ENCODE measurements at places on chromosomes 3 and 15.
A peak's percentile ranks its signal among the peaks of the same experiment; 100 is the strongest.

GRCh38 chr15:96058103-96058851, 272.2 kb upstream of the NR2F2 start:
- DNase-seq, result no peak
- H3K4me3 ChIP-seq, result no peak overlapping the region
- H3K36me3 ChIP-seq, result no peaks in the 10 kb centered on the region

GRCh38 chr3:94069194-94069813, 6.4 kb downstream of the NSUN3 start:
- no peaks in the 10 kb centered on the region for H3K36me3 ChIP-seq
- no peak for DNase-seq
- H3K4me3 ChIP-seq, result no peak overlapping the region

- H3K4me3 ChIP-seq, result no peak overlapping the region
- H3K4me1 ChIP-seq, result no peaks in the 10 kb centered on the region
- no peak overlapping the region for H3K27ac ChIP-seq
- no peaks in the 10 kb centered on the region for H3K36me3 ChIP-seq
Measured at GRCh38 chr3:31974471-31974870, 6.6 kb downstream of the OSBPL10 start.

- no peak overlapping the region for H3K4me3 ChIP-seq
- no peaks in the 10 kb centered on the region for H3K4me1 ChIP-seq
- H3K27ac ChIP-seq, result no peak overlapping the region
- no peaks in the 10 kb centered on the region for H3K36me3 ChIP-seq
- no peak for DNase-seq
- H3K27me3 ChIP-seq, result no peaks in the 10 kb centered on the region
Measured at GRCh38 chr3:170563712-170564423, 22.0 kb downstream of the SLC7A14 start.

DNA sequence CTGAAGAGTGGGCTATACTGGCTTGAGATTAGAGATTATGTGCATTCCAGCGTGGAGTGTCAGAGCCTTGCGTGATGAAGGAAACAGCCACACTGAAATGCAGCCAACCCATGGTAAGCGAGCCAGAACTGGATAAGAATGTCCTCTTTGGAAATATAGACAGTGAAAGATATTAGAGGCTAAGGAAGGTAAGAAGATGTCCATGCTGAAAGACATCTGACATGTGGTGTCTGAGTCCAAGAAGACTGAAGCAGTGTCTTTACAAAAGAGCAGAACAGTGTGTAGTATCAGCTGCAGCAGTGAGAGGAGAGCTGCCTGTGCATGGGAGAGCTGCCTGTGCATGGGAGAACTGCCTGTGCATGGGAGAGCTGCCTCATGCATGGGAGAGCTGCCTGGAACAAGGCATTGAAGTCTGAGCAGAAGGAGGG, 672.2 kb downstream of the DIPK2A start:
- H3K27me3 ChIP-seq, result no peaks in the 10 kb centered on the region
- no peak for DNase-seq
- H3K4me3 ChIP-seq, result no peak overlapping the region
- peaks cover 5% of the 10 kb centered on the region for H3K4me1 ChIP-seq

DNA sequence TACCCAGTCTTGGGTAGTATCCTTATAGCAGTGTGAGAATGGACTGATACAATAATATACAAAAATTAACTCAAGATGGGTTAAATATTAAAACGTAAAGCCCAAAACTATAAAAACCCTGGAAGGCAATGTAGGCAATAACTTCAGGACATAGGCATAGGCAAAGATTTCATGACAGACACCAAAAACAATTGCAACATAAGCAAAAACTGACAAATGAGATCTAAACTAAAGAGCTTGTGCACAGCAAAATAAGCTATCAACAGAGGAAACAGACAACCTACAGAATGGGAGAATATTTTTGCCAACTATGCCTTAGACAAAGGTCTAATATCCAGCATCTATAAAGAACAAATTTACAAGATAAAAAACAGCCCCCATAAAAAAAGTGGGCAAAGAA, 204.8 kb upstream of the CCDC54 start:
- H3K4me1 ChIP-seq, result no peaks in the 10 kb centered on the region
- H3K4me3 ChIP-seq, result no peak overlapping the region
- no peaks in the 10 kb centered on the region for H3K36me3 ChIP-seq
- no peak overlapping the region for H3K27ac ChIP-seq

DNA sequence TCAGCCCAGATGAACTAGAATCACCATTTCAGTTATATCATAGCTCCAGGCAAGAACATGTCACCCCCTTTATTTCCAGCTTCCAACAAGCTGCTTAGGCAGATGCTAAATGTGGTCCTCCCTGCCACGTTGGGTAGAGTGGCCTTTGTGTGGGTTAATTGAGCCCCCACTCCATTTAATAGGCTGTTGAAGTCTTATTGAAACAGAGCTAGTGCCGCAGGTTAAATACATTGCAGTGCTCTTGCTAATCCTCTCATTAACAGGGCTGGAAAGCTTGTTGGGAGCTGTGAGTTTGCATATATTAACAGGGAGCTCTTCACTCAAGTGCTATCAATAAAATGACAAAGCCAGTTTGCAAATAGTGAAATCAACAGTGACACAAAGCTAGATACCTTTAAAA, 248.4 kb upstream of the CMC1 start:
- H3K4me3 ChIP-seq, result no peak overlapping the region
- no peaks in the 10 kb centered on the region for H3K27me3 ChIP-seq
- H3K4me1 ChIP-seq, result no peaks in the 10 kb centered on the region
- no peak for DNase-seq
- H3K27ac ChIP-seq, result no peak overlapping the region

- no peaks in the 10 kb centered on the region for H3K4me1 ChIP-seq
- no peak overlapping the region for H3K27ac ChIP-seq
- no peaks in the 10 kb centered on the region for H3K36me3 ChIP-seq
- no peaks in the 10 kb centered on the region for H3K27me3 ChIP-seq
Measured at GRCh38 chr3:4241595-4242170, 61.5 kb upstream of the SETMAR start.

GRCh38 chr3:73796382-73796781, 171.6 kb upstream of the PDZRN3 start:
- H3K36me3 ChIP-seq, result no peaks in the 10 kb centered on the region
- no peak overlapping the region for H3K4me3 ChIP-seq
- no peak for DNase-seq
- H3K4me1 ChIP-seq, result peaks cover 16% of the 10 kb centered on the region
- no peaks in the 10 kb centered on the region for H3K27me3 ChIP-seq
- H3K27ac ChIP-seq, result no peak overlapping the region

GRCh38 chr3:118199044-118199443, 835.6 kb downstream of the IGSF11 start:
- no peaks in the 10 kb centered on the region for H3K27me3 ChIP-seq
- no peaks in the 10 kb centered on the region for H3K36me3 ChIP-seq
- no peak for DNase-seq
- H3K27ac ChIP-seq, result no peak overlapping the region
- H3K4me1 ChIP-seq, result no peaks in the 10 kb centered on the region

GRCh38 chr3:169430707-169431404, 232.7 kb downstream of the MECOM start:
- H3K27ac ChIP-seq, result no peak overlapping the region
- H3K4me1 ChIP-seq, result no peaks in the 10 kb centered on the region
- no peaks in the 10 kb centered on the region for H3K36me3 ChIP-seq
- DNase-seq, result no peak
- H3K4me3 ChIP-seq, result no peak overlapping the region
- H3K27me3 ChIP-seq, result no peaks in the 10 kb centered on the region

DNA sequence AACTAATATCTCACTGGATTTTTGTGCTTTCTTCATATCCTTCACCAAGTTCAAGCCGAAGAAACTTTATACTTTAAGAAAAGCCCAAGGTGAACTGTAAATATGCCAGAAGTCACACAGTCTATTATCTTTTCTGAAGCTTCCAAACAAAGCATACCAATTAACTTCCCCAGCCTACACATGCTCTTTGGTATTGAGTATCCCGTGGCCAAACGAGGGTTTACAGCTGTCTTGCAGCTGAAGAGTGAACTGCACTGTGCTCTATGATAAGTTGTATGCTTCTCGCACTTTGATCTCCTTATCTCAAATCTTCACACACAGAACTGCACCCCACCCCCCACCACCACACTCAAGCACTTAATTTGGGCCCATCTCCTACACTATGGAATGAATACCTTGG, 215.6 kb upstream of the VEPH1 start:
- no peak overlapping the region for H3K27ac ChIP-seq
- no peaks in the 10 kb centered on the region for H3K4me1 ChIP-seq
- no peaks in the 10 kb centered on the region for H3K36me3 ChIP-seq
- no peak overlapping the region for H3K4me3 ChIP-seq
- DNase-seq, result no peak

- H3K4me3 ChIP-seq, result peak overlapping the region; percentile 44
- peaks cover 42% of the 10 kb centered on the region for H3K4me1 ChIP-seq
- H3K27ac ChIP-seq, result peak overlapping the region; percentile 79
- no peaks in the 10 kb centered on the region for H3K36me3 ChIP-seq
- no peak for DNase-seq
- H3K27me3 ChIP-seq, result no peaks in the 10 kb centered on the region
Measured at GRCh38 chr3:107599772-107600145, 77.0 kb downstream of the BBX start.

GRCh38 chr3:87270908-87271700, 5.3 kb downstream of the POU1F1 start:
- H3K27me3 ChIP-seq, result no peaks in the 10 kb centered on the region
- DNase-seq, result no peak
- no peak overlapping the region for H3K4me3 ChIP-seq
- H3K4me1 ChIP-seq, result no peaks in the 10 kb centered on the region

- H3K27me3 ChIP-seq, result no peaks in the 10 kb centered on the region
- peak; percentile 85 for DNase-seq
- H3K4me3 ChIP-seq, result no peak overlapping the region
Measured at GRCh38 chr3:152258448-152259393, 10.0 kb upstream of the MBNL1 start.

- DNase-seq, result no peak
- H3K27me3 ChIP-seq, result no peaks in the 10 kb centered on the region
- no peak overlapping the region for H3K4me3 ChIP-seq
- no peaks in the 10 kb centered on the region for H3K4me1 ChIP-seq
Measured at GRCh38 chr3:100316641-100317069, 17.9 kb upstream of the NIT2 start.

DNA sequence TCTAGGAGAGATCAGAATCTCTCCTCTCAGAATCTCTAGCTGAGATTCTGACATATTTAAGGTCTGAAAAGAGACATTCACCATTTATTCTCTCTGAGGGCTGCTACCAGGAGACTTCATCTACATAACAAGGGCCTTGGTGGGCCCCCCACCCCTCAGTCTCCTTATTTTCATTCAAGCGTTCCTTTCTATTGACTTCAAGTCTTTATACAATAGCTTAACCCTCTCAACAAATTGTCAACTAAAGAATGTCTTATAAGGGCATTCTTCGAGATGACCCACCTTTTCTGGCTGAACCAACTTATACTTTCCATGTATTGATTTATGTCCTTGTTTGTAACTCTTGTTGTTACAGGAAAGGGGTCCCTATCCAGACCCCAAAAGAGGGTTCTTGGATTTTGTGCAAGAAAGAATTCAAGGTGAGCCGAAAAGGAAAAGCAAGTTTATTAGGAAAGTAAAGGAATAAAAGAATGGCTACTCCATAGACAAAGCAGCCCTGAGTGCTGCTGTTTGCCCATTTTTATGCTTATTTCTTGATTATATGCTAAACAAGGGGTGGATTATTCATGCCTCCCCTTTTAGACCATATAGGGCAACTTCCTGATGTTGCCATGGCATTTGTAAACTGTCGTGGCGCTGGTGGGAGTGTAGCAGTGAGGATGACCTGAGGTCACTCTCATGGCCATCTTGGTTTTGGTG, 209.5 kb upstream of the ALCAM start:
- H3K4me1 ChIP-seq, result no peaks in the 10 kb centered on the region
- H3K27ac ChIP-seq, result no peak overlapping the region
- no peak overlapping the region for H3K4me3 ChIP-seq
- H3K36me3 ChIP-seq, result no peaks in the 10 kb centered on the region
- H3K27me3 ChIP-seq, result no peaks in the 10 kb centered on the region
- DNase-seq, result no peak

GRCh38 chr3:66989241-66989640, 8.9 kb upstream of the KBTBD8 start:
- no peaks in the 10 kb centered on the region for H3K4me1 ChIP-seq
- H3K4me3 ChIP-seq, result no peak overlapping the region
- H3K36me3 ChIP-seq, result no peaks in the 10 kb centered on the region

DNA sequence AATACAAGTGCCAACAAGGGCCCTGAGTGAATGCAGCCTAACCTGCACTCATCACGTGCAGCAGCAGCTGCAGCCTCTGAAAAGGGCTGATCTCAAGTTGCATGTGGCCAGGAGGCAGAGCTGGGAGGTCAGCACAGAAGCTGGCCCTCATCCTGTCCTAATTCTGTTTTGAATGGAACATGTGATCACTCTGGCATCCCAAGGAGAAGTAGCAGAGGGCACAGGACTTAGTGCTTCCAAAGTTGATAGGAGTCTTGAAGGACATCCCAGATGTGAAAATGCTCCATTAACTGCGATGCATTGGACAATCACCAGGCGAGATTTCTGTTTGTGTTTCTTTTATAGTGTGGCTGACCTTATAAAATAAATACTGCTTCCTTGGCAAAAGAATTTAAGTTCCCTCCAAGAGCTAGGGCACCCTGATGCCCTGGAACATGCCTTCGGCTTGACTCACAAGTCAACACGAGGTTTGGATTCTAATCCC, 31.6 kb upstream of the STAG1 start:
- H3K4me1 ChIP-seq, result peaks cover 34% of the 10 kb centered on the region
- peak overlapping the region; percentile 24 for H3K27ac ChIP-seq
- no peaks in the 10 kb centered on the region for H3K27me3 ChIP-seq
- no peak for DNase-seq

GRCh38 chr15:57646087-57646486, 54.4 kb downstream of the MYZAP start:
- H3K36me3 ChIP-seq, result no peaks in the 10 kb centered on the region
- no peaks in the 10 kb centered on the region for H3K4me1 ChIP-seq
- H3K27me3 ChIP-seq, result no peaks in the 10 kb centered on the region
- H3K4me3 ChIP-seq, result no peak overlapping the region
- DNase-seq, result no peak

DNA sequence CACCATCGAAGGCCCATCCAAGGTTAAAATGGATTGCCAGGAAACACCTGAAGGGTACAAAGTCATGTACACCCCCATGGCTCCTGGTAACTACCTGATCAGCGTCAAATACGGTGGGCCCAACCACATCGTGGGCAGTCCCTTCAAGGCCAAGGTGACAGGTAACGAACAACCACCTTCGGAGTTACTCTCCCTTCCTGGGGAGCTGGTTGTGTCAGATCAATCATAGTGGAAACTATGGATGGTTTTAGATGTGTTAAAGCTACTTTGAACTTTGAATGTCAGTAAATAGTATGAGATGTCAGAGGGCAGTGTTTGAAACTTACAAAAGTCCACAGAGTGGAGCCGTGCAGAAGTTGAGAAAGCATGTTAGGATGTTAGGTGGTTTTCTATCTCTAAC, 42.3 kb downstream of the DNASE1L3 start:
- H3K36me3 ChIP-seq, result peaks cover 42% of the 10 kb centered on the region
- H3K4me1 ChIP-seq, result peaks cover 53% of the 10 kb centered on the region
- DNase-seq, result no peak
- H3K27ac ChIP-seq, result peak overlapping the region; percentile 88
- no peaks in the 10 kb centered on the region for H3K27me3 ChIP-seq

- no peaks in the 10 kb centered on the region for H3K36me3 ChIP-seq
- H3K27ac ChIP-seq, result no peak overlapping the region
- DNase-seq, result no peak
- no peak overlapping the region for H3K4me3 ChIP-seq
Measured at GRCh38 chr3:192887701-192888100, 30.0 kb downstream of the MB21D2 start.

Measured in sigmoid colon (tissue), 7 donors.